NCI-H345 (cell line): ENCODE measurements at places on chromosomes 13 and 19.

GRCh38 chr13:37479916-37480315, 118.7 kb downstream of the POSTN start:
- no peak for DNase-seq

DNA sequence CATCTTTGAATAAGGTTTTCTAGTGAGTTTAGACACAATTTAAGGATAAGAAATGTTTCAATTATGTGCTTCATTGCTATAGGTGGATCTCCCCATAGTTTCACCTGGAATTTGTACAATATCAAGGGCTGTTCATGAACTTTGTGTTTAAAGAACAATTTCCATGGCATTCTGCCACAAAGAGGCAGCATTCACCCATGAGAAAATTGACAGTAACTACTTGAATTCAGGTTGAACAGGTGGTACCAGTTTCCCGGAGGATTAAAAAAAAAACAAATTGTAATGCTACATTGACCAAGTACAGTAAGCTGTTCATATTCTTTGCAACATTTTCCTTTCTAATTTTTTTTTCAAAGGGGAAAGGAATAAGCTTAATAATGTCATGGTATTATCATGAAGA, 9.1 kb downstream of the SLITRK5 start:
- DNase-seq: peak; percentile 85

GRCh38 chr19:53432088-53432661, 391 bp downstream of the ZNF761 start:
- DNase-seq: peak; percentile 1

GRCh38 chr19:30339624-30340525, 32.3 kb upstream of the ZNF536 start:
- no peak for DNase-seq

DNA sequence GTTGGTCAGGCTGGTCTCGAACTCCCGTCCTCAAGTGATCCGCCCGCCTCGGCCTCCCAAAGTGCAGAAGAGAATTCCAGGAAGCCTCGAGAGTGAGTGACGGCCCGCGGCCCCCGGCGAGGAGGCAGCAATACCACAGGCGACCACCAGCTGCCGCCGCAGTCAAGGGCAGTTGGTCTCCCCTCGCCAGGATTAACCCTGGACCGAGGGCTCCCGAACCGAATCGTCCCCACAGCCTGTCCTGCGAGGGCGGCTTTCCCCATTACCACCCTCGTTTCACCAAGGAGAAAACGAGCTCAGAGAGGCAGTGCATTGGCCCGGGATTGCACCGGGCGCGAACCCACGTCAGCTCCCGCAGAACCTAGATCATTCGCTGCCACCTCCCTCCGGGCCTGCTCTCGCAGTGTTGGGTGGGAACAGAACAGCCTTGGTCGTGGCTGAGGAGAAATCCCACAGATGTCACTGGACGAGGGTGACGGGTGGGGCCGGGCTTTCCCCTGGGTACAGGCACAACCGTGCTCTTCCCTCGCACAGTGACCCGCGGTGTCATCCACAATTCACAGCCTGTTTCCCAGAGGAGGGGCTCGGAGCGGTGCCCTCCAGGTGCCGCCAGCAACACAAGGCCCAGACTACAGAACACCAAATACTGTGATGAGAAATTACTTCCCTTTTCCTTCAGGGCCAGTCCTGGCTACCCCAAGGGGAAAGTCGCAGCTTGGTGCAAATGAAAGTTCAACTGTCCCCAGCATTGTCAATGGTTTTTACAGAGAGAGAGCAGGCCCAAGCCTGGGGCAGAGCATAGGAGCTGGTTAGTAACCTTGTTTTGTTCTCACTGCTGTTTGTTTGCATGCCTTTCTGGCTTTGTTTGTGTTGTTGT, 24.8 kb downstream of the C2CD4C start:
- DNase-seq: no peak

DNA sequence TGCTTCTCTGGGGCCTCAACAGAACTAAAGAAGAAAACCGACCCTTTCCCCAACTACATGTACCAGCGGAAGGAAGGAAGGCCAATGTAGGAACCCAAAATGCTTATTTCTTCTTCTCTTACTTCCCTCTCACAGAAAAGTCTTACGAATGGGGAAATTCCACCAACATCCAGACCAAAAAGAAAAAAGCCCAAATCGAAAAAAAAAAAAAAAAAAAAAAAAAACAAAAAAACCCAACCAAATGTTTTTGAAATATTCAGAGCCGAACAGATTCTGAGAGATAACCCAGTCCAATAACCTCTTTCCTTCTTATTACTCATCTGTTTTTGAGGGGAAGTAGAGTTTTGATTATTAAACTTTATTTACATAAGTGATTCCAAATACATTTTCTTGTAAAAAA, 3.9 kb downstream of the PPM1N start:
- no peak for DNase-seq

GRCh38 chr13:26230703-26231102, 8.6 kb upstream of the RNF6 start:
- DNase-seq: no peak

DNA sequence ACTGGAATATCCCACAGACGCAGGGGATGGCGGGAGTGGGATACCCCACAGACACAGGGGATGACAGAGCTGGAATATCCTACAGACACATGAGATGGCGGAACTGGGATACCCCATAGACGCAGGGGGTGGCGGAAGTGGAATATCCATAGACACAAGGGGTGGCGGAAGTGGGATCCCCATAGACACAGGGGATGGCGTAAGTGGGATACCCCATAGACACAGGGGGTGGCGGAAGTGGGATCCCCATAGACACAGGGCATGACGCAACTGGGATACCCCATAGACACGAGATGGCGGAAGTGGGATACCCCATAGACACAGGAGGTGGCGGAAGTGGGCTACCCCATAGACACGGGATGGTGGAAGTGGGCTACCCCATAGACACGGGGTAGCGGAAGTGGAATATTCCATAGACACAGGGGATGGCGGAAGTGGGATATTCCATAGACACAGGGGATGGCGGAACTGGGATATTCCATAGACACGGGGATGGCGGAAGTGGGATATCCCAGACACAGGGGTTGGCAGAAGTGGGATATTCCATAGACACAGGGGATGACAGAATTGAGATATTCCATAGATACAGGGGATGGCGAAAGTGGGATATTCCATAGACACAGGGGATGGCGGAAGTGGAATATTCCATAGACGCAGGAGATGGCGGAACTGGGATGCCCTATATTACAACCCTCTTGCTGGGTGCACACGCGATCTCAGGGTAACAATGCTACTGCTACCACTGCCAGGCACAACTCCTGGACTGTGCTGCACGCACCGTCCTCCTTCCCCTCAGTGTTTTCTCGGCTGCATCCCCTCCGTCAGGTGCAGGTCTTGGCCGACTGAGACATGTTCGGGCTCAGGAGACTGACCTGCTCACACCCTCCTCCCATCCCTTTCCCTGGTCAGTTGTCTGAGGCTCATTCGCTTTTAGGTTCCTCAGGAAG, 28.1 kb downstream of the ZNF787 start:
- DNase-seq: no peak

DNA sequence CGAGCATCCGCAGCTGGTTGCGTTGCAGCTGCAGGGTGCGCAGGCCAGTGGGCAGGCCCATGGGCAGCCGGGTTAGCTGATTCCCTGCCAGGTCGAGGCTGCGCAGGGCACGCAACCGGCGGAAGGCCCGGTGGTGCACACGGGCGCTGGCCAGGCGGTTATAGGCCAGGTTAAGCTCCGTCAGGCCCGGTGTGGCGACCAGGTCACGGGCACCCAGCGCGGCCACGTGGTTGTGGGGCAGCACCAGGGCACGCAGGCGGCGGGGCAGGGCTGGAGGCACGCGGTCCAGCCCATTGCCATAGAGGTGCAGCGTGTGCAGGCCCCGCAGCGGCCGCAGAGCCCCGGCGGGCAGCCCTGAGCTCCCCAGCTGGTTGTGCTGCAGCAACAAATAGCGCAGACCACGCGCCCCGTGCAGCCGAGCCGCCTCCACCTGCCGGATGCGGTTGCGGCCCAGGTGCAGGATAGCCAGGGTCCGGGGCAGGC, 5.3 kb downstream of the PODNL1 start:
- DNase-seq: no peak

DNA sequence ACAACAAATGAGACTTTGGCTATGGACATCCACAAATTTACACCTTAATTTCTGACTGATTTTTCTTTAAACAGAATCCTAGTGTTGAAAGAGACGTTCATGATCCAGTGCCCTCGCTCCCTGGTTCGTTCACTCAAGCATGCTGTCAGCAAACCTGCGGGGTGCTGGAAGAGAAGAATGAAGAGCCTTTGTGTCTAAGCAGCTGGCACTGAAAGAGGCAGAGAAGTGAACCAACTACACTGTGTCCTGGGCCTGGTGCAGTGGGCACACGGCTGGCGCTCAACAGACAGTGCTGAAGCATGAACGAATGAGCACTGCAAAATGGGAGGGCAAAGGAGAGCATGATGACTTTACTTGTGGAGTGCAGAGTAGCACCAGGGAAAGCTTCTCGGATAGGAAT, 46.8 kb downstream of the MIPEP start:
- peak; percentile 32 for DNase-seq

GRCh38 chr13:35475960-35476943, at the start of gene MAB21L1:
Gene MAB21L1 (minus strand): TSS chr13:35476689. CDS start chr13:35476138, 551 bp downstream.
- no peak for DNase-seq

GRCh38 chr19:34662919-34663318, 14.0 kb downstream of the SCGB2B2 start:
- DNase-seq: peak; percentile 52

- DNase-seq: no peak
Observed at GRCh38 chr13:114226088-114226487, 8.6 kb upstream of the CDC16 start.

DNA sequence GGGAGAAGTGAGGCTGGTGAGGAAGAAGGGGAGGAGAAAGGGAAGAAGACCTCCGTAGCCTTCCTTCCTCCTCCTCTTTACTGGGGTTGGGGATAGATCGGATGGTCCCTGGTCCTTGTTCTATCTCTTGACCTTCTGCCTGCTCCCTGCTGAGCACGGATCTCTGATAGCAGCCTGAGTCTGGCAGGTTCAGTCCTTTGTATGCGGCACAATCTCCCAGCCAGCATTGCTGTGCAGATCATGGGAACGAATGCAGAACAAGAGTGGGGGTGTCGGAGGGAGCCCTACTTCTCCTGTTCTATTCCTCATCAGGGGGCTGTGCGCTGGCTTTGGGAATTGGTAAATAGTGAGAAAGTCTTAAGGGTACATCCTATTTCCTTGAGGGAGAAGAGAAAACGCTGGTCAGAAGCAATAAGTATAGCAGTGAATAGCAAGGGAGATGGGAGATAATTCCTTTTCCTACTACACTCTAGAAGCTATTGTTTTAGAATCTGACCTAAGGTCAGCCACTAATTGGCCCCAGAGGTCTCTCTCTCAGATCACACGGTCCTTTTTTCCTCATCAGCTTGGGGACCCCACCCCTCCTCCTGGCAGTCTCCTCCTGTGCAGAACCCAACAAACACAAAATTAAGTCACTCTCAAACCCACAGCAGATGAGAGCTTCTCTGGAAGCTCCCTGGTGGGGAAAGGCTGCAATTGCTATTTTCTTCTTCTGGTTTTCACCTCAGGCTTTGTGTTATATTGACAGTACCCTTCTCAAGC, 41.0 kb downstream of the KL start:
- no peak for DNase-seq

GRCh38 chr13:42073683-42074082, 25.2 kb downstream of the DGKH start:
- DNase-seq: no peak

GRCh38 chr13:111908361-111908760, 158.6 kb upstream of the SOX1 start:
- DNase-seq: no peak

DNA sequence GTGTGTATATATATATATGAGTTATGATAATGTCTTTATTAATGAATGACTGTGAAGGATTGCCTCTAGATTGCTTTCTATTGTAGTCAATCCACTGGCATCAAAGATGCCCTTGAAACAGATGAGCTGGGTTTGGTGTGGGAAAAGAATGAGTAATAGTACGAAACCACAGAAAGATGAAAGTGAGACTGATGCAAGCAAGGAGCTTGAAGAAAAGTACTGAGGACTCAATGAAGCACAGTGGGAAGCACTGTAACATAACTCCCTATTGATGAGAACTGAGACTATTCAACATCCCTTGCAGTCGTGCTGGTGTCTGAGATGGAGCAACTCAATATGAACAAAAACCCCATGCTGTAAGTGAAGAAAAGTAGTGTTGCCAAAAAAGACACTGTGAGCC, 1794.2 kb downstream of the SLITRK5 start:
- no peak for DNase-seq

DNA sequence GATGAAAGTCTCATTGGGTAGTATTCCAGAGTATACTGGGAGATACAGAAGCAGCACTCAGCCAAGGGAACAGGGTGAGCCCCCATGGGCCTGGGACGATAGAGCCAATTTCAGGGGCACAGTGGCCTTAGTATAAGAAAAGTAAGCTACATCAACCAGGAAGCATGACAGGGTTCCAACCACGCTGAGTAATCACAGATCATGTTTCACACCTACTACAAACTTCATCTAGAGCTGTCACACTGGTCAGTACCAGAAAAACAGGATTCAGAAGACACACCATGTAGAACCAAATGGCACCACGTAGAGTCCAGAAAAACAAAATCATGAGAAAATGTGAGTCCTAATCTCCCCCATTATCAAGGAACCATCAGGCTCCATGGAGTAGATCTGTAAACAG, 1292.4 kb upstream of the MIR17HG start:
- no peak for DNase-seq

GRCh38 chr19:2294687-2295335, 12.8 kb upstream of the PEAK3 start:
- DNase-seq: no peak

DNA sequence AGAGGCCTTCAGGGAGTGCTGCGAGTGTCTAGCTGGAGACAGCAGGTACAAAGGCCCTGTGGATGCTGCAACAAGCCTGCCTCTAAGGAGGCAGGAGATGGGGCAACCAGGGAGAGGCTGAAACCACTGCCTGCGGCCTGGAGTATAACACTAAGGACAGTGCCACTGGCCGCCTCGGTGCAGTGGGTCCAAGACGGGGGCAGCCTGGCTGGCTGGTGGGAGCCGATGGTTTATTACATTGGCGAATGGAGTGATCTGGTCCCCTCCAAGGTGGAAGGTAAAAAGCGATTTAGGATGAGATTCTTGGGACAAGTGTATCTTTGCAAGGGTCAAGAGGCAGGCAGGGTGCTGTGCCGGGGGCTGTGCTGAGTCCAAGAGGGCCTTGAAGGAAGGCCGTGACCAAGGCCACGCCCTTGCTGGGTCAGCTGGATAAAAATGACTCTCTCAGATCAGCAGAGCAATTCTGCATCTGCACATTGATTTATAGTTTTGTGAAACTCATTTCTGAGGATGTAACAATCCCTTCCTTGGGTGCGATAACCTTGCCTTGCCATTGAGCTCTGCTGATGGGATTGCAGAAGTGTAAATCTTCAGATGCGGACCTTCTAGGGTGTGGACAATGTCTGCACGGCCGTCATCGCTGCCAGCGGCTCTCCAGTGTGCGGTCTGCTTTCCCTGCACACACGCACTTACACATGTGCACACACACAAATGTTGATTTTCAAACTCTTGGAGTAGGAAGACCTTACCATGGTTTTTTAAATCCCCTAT, 6.0 kb downstream of the TMEM255B start:
- DNase-seq: no peak

- no peak for DNase-seq
Observed at GRCh38 chr19:36001605-36002004, 6.6 kb downstream of the SDHAF1 start.

- DNase-seq: no peak
Observed at GRCh38 chr13:110726726-110727125, 13.2 kb downstream of the ING1 start.

GRCh38 chr19:54905803-54906511, at the start of gene NCR1:
Gene NCR1 (plus strand): TSS chr19:54906148. CDS start chr19:54906188, 40 bp downstream.
- no peak for DNase-seq
